ENCODE measurements at places on chromosomes 1 and 21.

DNA sequence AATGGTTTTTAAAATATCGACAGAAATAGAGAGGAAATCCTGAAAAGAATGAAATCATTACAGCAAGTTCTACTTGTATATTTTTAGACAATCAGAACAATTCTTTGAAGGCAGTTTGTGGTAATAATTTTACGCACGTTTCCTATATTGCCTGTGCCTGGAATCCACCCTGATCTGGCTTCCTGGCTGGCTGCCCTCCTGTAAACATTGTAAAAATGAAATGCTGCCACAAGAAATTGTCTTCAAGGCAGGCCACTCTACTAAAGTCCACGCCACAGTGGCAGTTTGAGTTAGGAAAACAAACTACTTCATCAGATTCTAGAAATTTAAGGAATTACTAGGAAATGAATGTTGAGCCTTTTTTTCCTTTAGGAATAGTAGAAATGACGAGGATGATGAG, 454.5 kb upstream of the NR5A2 start:
- DNase-seq = no peak

- DNase-seq = no peak
These were observed 86.4 kb downstream of the LAMC2 start for GRCh38 chr1:183272390-183272848.

- DNase-seq = peak; percentile 49
These were observed 787 bp downstream of the JAK1 start for GRCh38 chr1:64965366-64966157.

GRCh38 chr1:28213315-28213714, 19.5 kb downstream of the DNAJC8 start:
- no peak for DNase-seq

- no peak for DNase-seq
These were observed 10.1 kb downstream of the AHCYL1 start for GRCh38 chr1:109994654-109995053.

GRCh38 chr1:212470059-212470458, 37.3 kb downstream of the NENF start:
- DNase-seq = no peak

GRCh38 chr1:167297222-167298214, 76.8 kb downstream of the POU2F1 start:
- no peak for DNase-seq

DNA sequence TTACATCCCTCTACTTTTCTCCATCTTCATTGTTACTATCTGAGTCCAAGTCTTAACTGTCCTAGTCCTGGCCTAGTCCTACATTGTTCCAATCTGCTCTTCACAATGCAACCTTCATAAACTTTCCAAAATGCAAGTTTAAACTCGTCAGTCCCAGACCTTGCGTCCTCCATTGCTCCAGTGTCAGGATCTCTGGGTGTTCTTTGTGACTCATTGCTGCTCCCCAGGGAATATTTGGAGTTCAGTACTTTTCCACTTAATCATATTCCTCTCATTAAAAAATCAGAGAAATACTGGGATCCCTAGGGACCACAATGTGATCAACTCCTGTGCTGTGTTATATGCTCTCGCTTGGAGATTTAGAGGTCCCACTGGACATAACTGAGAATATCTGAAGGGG, 18.0 kb upstream of the KPRP start:
- DNase-seq = no peak

GRCh38 chr1:210239349-210240111, 6.9 kb downstream of the SERTAD4 start:
- DNase-seq = no peak

DNA sequence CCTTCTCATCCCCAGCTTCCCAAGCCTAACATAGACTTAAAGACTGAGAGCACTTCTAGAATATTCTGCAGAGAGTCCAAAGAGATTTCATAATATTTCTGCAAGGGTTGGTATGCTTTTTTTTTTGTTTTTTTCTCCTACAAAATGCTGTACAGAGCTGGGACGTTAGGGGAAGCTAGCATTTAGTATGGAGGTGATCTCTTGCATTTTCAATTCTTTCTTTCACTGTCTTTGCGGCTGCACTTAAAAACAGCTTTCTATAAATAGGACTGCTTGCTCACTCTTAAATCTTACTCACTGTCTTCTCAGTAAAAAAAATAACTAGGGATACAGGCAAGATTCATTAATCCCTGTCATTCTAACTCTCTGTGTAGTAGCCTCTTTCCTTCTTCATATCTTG, 7.4 kb downstream of the DSCAM start:
- no peak for DNase-seq

- no peak for DNase-seq
These were observed 313.3 kb upstream of the NFIA start for GRCh38 chr1:60769082-60769481.

- no peak for DNase-seq
These were observed 723 bp upstream of the GNAI3 start for GRCh38 chr1:109547463-109548320.

DNA sequence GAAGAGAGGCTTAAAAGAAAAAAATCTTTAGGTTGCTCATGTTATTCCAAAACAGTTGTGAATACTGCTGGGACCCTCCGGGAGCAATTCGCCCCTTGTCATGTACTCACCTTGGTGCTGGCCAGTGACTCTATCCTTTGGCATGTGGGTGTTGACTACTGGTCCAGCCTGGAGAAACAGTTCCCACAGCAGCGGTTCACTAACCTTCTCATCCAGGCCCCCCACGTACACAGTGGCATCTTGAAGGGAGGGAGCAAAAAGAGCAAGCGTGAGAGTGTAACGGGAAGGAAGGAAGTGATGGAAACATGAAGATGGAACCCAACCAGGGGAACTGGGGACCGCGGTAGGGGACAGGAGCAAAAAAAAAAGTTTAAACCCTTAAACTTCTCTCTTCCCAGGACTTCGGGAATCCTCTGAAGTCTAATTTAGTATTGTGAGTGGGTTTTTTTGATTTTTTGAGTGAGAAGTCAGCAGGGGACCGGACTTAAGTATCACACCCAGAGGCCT, 494 bp downstream of the SF3B4 start:
- no peak for DNase-seq

- DNase-seq = no peak
These were observed 10.7 kb downstream of the RAB42 start for GRCh38 chr1:28602536-28603439.

- no peak for DNase-seq
These were observed 10.5 kb upstream of the MCOLN3 start for GRCh38 chr1:85058786-85059185.

DNA sequence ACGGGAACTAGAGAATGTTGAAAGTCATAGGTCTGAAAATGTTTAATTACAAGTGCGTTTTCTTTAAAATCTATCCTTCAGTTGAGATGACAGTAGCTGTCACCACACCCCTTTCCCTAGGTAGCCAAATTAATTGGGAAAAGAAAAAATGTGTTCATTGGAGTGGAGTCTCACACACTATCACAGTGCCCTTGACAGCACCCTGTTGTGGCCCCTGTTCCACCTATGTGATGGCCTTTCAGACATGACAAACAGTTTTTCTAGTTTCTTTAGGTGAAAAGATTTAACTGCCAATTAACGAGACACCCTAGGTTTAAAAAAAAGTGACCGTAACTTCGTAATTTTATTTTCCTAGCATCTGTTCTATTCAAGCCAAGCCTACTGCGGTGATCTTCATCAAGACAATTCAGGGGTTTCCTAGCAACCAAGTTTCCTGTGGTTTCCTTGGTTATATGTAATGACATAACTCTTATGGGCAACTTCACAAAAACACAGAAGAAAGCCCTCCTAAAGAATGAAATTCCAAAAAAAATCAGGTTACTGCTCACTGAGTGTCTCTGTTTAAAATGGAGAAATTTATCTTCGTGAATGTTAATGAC, 298.3 kb downstream of the PDE4B start:
- DNase-seq = no peak

Data from stimulated activated CD4-positive, alpha-beta T cell treated with anti-CD3 and anti-CD28 coated beads, Interleukin-15, amount 100 ng/mL, for 48 hours (primary cell).